Muscle of back (tissue), 13 donors: ENCODE measurements at places on chromosomes 13 and 19. TPM values are rescaled to one million over a fixed set of nuclear protein-coding genes. Genes with fewer than 3 reads are reported as not detected.

Gene C1QTNF9
- 4.6 TPM for polyA plus RNA-seq

GRCh38 chr19:56211718-56212117 lies 9.6 kb downstream of the ZSCAN5C start:
- DNase-seq = no peak

DNA sequence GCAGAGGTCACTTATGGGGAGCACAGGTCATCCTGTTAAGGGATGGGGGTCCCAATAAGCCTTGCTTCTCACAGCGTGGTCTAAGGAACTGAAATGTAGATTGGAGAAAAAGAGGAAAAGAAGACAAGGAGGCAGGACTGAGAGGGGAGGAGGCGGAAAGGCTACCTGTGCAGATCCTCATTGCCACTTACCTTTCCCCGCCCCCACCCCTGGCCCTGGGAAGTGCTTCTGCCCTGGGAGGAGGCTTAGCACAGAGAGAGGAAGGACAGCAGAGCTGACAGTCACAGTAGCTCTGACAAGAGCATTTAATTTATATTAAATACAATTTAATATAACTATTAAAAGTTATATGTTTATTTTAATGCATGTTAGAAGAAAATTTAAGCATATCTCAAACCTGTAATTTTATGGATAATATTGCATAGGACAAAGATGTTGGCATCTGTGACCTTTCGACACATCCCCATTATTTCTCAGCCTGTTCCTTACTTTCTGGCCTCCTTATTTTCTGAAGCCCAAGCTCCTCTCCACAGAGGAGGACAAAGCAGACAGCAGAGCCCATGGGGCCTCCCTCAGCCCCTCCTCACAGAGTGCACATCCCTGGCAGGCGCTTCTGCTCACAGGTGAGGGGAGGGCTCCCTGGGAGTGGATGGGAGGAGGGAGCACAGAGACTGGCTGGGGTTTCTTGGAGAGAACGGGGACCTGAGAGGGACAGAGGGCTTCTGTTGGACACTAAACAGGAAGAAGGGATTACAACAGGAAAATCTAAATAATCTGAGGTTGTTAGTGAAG lies 23.4 kb downstream of the CEACAM21 start:
- no peak for DNase-seq

DNA sequence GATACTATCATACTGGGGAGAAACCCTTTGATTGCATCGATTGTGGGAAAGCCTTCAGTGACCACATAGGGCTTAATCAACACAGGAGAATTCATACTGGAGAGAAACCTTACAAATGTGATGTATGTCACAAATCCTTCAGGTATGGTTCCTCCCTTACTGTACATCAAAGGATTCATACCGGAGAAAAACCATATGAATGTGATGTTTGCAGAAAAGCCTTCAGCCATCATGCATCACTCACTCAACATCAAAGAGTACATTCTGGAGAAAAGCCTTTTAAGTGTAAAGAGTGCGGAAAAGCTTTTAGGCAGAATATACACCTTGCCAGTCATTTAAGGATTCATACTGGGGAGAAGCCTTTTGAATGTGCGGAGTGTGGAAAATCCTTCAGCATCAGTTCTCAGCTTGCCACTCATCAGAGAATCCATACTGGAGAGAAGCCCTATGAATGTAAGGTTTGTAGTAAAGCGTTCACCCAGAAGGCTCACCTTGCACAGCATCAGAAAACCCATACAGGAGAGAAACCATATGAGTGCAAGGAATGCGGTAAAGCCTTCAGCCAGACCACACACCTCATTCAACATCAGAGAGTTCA lies 12.9 kb upstream of the ZNF470 start:
- DNase-seq = no peak

- DNase-seq = no peak
These were observed 531.9 kb downstream of the KLF12 start for GRCh38 chr13:73602295-73602694.

- DNase-seq = no peak
These were observed 352.0 kb downstream of the MYO16 start for GRCh38 chr13:108981407-108981806.

GRCh38 chr13:49108196-49108595 lies 111.9 kb upstream of the MLNR start:
- DNase-seq = no peak

DNA sequence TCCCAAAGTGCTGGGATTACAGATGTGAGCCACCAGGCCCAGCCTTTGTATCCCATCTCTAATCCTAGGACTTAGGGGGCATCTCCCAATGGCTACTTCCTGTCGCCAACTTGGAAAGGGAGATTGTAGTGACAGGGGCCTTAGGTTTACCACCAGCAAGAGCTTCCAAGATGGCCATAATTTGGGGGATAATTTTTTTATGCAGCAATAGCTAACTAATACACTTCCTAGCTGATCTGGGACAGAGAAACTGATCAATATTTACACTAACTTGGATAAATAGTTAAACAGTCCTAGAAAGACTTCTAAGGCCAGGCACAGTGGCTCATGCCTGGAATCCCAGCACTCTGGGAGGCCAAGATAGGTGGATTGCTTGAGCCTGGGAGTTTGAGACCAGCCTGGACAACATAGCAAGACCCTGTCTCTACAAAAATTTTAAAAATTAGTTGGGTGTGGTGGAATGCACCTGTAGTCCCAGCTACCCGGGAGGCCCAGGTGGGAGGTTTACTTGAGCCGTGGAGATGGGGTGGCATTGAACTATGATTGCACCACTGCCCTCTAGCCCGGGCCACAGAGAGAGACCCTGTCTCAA lies 5.3 kb upstream of the COLGALT1 start:
- no peak for DNase-seq

DNA sequence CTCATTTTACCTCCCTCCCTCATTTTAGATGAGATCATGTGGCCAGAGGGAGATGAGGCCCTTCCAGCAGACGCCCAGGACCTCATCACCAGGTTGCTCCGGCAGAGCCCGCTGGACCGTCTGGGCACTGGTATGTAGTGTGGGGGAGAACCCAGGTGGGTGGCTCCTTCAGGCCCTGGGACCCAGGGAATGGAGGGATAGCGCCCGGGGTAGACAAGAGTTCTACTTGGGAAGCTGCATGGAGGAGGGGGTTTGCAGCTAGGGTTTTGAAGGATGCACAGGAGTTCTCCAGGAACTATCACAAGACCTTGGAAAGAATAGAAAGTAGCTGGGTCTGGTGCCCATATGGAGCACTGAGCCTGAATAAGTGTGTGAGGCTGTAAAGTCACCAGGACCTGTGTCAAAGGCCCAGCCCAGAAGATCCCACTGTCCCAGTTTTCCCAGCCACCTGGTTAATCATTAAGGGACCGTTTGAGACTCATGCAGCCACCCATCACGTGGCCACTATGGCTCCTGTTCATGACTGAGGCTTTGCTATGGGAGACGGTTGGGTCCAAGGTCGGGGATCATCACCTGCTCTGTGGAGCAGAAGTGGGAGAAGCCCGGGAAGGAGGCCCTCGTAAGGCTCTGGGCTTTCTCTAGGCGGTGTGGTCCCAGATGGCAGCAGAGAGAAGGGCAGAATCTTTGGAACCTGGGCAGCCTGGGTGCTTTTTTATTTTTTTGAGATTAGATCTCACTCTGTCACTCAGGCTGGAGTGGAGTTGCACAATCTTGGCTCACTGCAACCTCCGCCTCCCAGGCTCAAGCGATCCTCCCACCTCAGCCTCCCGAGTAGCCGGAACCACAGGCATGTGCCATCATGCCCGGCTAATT lies 17.0 kb upstream of the PIK3R2 start:
- DNase-seq = no peak

- DNase-seq = no peak
These were observed 4.8 kb downstream of the B3GLCT start for GRCh38 chr13:31204592-31204991.

- DNase-seq = no peak
These were observed 6.9 kb upstream of the MLLT1 start for GRCh38 chr19:6286676-6287075.

DNA sequence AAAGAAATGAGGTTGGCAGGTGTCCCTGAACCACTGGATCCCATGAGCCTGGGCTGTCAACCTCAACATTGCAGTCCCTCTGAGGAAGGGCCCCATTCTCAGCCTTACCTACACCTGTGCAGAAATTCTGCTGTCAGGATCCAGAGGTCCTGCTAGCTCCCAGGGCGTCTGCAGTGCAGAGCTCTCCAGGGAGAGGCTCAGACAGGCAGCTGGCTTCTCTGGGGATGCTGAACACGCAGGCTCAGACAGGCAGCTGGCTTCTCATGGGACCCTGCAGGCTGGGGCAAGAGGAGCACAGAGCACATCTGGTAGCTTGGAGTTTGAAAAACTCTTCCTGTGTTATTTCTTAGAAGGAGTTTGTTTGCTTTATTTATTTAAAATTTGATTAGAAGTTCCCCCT lies 50.9 kb downstream of the TMEM255B start:
- DNase-seq = no peak

DNA sequence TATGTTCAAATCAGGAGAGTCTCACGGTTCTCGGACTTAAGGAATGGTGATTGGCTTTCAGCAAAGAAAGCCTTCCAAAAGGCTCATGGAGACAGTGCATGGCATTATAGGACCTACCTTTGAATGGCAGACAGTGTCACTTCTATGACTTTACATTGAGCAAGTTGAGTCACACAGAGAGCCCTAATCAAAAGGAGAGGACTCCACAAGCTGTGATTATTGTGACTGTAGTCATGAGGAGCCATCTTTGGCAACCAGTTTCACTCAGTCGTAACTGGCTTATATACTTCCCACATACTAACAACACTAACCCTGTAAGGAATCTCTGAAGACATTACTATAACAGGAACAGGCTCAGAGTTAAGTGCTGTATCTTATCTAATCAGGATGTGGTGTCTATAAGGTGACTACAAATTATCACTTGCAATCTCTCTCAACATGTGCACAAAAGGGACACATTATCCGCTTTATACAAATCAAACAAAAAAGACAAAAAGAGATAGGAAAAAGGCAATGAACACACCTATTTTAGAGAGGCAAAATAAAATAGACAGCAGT lies 6.1 kb downstream of the LGALS14 start:
- no peak for DNase-seq

GRCh38 chr13:41859565-41859964 lies 101.3 kb downstream of the VWA8 start:
- no peak for DNase-seq
